NCI-H460 (cell line): ENCODE measurements at places on chromosomes 7 and 10. TPM values are rescaled to one million over a fixed set of nuclear protein-coding genes. Genes with fewer than 3 reads are reported as not detected.

GRCh38 chr7:38592737-38593288 lies 38.4 kb downstream of the AMPH start:
- no peak for DNase-seq

- DNase-seq = no peak
These were observed 1264.1 kb upstream of the AUTS2 start for GRCh38 chr7:68334216-68334615.

GRCh38 chr10:72660220-72660619 lies 31.7 kb upstream of the MCU start:
- DNase-seq = no peak

GRCh38 chr10:48568546-48568945 lies 36.3 kb downstream of the ARHGAP22 start:
- no peak for DNase-seq

DNA sequence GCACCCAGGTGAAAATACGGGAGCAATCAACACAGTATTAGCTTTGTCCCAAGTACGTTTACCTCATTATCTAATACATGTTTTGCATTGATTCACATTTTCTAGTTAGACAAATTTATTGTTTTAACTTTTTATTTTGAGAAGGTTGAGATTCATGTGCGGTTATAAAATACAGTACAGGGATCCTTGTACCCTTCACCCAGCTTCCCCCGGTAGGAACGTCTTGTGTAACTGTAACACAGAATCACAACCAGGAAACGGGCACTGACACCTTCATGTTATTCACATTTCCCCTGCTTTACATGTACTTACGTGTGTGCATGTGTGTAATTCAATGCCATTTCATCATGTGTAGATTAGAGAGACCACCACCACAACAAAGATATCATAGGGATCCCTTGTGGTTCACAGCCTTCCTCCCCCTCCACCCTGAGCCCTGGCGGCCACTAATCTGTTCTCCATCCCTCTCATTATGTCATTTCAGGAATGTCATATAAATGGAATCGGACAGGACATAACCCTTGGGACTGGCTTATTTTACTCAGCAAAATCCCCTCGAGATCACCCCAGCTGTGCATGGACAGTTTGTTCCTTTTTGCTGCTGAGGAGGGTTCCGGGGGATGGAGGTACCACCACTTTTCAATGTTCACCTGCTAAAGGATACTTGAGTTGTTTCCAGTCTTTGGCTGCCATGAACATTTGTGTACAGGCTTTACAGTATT lies 46.5 kb upstream of the C10orf71 start:
- DNase-seq = no peak

- DNase-seq = no peak
These were observed 68.9 kb downstream of the ZNF467 start for GRCh38 chr7:149704507-149704906.

GRCh38 chr10:129868449-129869035 lies 95.5 kb downstream of the EBF3 start:
- no peak for DNase-seq

DNA sequence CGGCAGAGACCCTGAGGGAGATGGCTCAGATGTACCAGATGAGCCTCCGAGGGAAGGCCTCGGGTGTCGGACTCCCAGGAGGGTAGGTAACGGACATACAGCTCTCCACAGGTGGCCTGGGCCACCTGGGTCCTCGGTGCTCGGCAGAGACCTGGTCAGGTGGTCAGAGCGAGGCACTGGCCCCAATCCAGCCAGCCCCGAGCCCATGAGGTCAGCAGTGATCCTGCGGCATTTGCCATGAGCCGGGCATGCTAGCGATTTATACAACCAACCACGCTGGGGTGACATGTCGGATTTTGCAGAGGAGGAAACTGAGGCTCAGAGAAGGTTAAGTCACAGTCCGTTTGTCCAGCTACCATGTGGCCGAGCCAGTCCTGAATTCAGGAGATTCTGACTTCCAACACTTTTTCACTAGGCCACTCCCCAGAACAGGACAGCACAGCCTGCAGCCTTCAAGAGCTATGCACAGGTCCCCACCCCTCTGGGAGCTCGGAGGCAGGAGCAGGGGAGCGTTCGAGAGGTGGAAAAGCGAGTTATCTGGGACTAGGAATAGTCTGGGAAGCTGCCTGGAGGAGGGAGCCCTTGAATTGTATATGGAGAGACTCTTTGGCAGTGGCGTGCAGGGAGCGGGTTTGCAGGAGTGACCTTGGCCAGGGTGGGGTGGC lies 13.5 kb downstream of the LDB3 start:
- DNase-seq = no peak

GRCh38 chr10:21749788-21750187 lies 215.8 kb downstream of the MLLT10 start:
- no peak for DNase-seq

- no peak for DNase-seq
These were observed 506.7 kb downstream of the POM121L12 start for GRCh38 chr7:53542157-53542556.

DNA sequence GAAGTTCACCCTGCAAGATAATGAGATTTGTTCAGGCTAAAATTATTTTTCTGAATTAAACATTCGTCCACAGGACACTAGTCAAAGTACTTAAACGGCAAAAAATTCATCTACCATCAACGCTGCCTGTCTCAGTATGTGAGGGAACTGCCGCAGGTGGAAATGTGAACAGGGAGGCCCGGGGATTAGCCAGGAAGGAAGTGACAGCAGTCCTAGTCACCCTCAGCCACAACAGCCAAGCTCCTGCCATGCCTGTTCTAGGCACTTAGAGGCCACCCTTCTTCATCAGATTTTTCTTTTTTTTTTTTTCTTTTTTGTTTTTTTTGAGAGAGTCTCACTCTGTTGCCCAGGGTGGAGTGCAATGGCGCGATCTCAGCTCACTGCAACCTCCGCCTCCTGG lies 9.4 kb downstream of the NUDT5 start:
- no peak for DNase-seq

DNA sequence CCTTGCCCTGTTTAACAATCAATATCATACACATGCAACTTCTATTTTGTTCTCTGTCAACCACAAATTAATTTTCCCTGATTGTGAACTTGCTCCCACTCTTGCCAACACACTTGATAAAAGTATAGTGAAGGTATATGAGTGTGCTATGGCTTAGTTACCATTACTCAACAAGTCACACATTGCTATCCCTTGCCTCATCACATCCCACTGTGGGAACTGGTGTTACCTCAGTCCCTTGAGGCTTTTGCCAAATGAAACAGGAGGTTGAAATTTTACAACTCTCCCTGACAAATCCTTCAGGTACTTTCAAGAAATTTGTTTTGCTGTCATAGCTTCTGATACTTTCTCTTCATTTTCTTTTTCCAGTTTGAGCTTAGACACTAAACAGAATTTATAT lies 472.5 kb upstream of the SEMA3D start:
- DNase-seq = peak; percentile 28

GRCh38 chr7:79949778-79950177 lies 184.9 kb upstream of the GNAI1 start:
- no peak for DNase-seq

Gene TRIM56
- 9.8 and 12.9 TPM in 2 replicates for total RNA-seq

Gene AKR1C1
- 1,075 and 1,182 TPM in 2 replicates for total RNA-seq

Gene GPRIN2
- not detected in 2 replicates for total RNA-seq

Gene HIPK2
- total RNA-seq = 20.6 and 24.3 TPM in 2 replicates

Gene VSTM2A
- total RNA-seq = 0.05 TPM in 1 of 2 replicates, not detected in the other

Gene OPN4
- not detected in 2 replicates for total RNA-seq

Gene PNLIPRP2
- not detected in 2 replicates for total RNA-seq

Gene R3HCC1L
- total RNA-seq = 8.8 and 10.9 TPM in 2 replicates

Gene GALNT17
- 3.1 TPM in 2 replicates for total RNA-seq

Gene DEPP1
- total RNA-seq = 0.64 and 0.89 TPM in 2 replicates

Gene FOXK1
- total RNA-seq = 37.9 and 40.6 TPM in 2 replicates

Gene DNAJC1
- 23.1 and 28.2 TPM in 2 replicates for total RNA-seq

Gene SPRN
- not detected in 2 replicates for total RNA-seq

Gene TMEM130
- not detected in 2 replicates for total RNA-seq

Gene ELOVL3
- 0.20 TPM in 1 of 2 replicates, not detected in the other for total RNA-seq

Gene LRIT1
- not detected in 2 replicates for total RNA-seq

Gene CH25H
- not detected in 2 replicates for total RNA-seq

Gene PARD3
- total RNA-seq = 71.6 and 75.1 TPM in 2 replicates

Gene SFRP4
- 0.09 and 0.27 TPM in 2 replicates for total RNA-seq
